ENCODE measurements at places on chromosomes 3 and 15. TPM values are rescaled to one million over a fixed set of nuclear protein-coding genes. Genes with fewer than 3 reads are reported as not detected.

GRCh38 chr3:107942244-107942643, 148.6 kb downstream of the CD47 start:
- DNase-seq: no peak

Gene DUOXA1
- total RNA-seq: 0.36 TPM

Gene SPATA12
- total RNA-seq: not detected

GRCh38 chr3:15273227-15273626, 59.2 kb downstream of the SH3BP5 start:
- no peak for DNase-seq

DNA sequence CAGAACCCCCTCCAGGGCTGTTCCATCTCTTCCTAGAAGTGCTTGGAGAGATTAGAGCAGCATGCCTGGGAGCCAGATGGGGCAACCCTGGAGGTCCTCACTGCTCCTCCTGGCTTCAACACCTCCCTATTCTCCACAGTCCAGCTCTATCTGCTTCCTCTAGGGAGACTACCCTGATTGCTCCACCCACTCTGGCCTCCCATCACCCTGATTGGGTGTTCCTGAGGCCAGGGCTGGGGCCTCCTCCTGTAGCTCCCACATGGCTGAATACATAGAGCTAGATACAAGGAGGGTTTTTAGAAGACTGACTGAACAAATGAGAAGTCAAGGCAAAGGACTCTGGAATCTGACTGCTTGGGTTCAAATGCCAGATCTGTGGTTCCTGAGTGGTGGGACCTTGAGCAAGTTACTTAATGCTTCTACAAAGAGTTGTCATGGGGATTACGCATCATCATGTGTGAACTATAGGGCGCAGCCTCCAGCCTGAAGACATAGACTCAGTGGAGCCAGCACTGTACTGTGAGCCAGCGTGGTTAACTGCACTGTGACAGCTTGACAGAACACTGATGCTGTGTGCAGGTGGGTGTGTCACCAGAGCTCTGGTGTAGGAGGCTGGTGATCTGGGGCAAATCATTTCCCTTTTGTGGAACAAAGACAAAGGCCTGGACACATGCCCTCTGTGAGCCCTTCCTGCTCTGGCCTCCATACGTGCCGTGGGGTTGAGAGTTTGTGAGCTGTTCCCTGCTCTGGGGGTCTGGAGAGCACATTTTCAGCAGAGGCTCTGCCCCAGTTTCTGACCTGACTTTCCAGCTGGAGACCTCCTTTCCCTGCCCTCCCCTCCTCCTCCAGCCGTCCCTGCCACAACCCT, 74.8 kb downstream of the SCN5A start:
- peak; percentile 77 for DNase-seq

Gene FILIP1L
- 34.3 TPM for total RNA-seq

Gene MESP1
- 0.49 TPM for total RNA-seq

DNA sequence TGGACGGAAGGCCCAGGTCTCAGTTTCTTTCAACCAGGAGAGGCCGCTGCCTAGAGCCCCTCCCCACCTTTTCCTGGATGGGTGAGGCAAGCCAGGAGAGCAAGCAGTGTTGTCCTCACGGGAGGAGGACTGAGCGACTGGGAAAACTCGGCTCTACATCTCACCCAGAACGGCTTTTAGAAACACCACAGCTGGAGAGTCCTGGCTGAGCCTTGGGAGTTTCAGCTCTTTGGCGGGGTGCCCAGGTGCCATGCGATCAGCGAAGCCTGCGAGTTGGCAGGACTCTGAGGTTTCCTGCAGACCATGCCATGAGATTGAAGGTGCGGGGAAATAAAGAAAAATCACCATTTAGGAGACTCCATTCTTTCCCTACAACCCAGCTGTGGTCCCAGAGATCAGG, 26.0 kb downstream of the PPCDC start:
- DNase-seq: peak; percentile 33

- no peak for DNase-seq
Observed at GRCh38 chr3:153463895-153464294, 301.9 kb downstream of the RAP2B start.

- DNase-seq: no peak
Observed at GRCh38 chr15:96187341-96188305, 142.9 kb upstream of the NR2F2 start.

DNA sequence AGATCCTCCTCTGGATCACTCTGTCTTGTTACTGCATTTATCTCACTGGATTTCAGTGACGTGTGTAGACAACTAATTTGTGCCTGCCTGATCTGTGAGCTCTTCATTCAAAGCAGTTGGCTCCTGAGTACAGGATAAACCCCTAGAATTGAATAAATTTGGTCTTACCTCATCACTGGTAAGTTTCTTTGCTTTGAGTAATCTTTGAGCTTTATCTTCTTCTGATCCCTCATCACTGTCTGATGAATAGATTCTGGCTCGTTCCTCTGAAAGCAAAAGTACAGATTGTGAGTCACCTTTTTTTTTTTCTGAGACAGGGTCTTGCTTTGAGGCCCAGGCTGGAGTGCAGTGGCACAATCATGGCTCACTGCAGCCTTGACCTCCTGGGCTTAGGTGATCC, 24.5 kb downstream of the LEO1 start:
- no peak for DNase-seq

GRCh38 chr3:72628065-72628464, 220.2 kb downstream of the SHQ1 start:
- DNase-seq: no peak

Gene PPCDC
- total RNA-seq: 11.8 TPM

- DNase-seq: no peak
Observed at GRCh38 chr3:169618894-169619792, 44.4 kb downstream of the MECOM start.

Gene LDHAL6B
- not detected for total RNA-seq

DNA sequence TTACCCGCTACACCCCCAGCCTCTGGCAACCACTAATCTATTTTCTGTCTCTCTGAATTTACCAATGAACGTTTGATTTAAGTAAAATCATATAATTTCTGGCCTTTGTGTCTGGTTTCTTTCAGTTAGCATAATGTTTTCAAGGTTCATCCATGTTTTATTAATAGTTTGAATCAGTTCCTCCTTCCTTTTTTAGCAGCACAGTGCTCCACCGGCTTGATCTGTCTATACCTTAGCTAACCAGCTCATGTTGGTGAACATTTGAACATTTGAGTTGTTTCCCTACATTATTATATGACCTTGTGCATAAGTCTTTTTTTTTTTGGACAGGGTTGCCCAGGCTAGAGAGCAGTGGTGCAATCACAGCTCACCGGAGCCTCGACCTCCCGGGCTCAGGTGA, 33.3 kb downstream of the PDE8A start:
- DNase-seq: no peak

DNA sequence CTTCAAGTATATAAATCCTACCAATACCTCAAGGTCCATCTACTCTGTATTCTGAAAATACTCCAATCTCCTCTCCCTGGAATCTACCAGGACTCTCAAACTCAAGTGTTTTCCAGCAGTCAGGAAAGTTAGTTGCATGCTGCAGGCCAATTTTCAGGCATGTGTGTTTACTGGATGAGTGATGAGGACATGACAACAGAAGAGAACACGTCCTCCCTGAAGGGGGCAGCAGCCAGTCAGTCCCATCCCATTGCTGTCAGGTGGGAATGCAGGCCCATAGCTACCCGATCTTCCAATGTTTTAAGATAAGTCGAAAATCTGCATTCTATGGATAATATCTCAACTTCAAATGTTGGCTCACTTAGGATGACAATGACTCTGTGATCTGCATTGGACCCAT, 496.2 kb downstream of the FHIT start:
- DNase-seq: no peak

Gene FOXB1
- not detected for total RNA-seq

Gene LYZL4
- not detected for total RNA-seq

Measured in fibroblast of the aortic adventitia (primary cell).